ENCODE measurements at places on chromosomes 5 and 9.

- no peak for DNase-seq
Measured at GRCh38 chr9:120545701-120546550, 34.0 kb downstream of the CDK5RAP2 start.

DNA sequence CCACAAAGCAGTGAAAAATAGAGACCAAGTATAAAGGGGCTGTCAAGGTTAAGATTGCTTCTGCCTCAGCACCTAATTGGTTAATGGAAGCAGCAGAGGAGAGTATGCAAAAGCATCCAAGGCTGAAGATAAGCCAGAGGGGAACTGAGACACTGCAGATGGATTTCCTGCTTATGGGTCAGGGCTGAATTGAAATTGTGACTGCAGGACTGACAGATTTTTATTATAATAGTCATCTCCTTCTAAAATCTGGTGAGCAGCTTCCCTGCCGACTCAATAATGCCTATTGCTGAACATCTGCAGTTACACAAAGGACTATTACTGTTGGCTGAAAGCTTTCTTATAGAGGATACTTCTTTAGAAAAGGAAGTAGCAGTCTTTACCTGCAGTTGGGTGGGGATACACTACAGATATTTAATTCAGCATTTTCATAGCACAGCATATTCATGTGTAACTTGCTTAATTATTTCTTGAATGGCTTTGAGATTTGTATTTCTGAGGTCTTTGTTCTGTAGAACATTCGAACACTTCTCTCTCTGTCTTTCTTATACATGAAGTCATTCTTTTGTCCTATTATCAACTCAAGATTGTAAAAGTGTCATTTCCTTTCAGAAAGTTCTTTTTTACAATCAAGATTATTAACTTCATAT is 363.0 kb upstream of the RIOK2 start:
- DNase-seq: peak; percentile 56

DNA sequence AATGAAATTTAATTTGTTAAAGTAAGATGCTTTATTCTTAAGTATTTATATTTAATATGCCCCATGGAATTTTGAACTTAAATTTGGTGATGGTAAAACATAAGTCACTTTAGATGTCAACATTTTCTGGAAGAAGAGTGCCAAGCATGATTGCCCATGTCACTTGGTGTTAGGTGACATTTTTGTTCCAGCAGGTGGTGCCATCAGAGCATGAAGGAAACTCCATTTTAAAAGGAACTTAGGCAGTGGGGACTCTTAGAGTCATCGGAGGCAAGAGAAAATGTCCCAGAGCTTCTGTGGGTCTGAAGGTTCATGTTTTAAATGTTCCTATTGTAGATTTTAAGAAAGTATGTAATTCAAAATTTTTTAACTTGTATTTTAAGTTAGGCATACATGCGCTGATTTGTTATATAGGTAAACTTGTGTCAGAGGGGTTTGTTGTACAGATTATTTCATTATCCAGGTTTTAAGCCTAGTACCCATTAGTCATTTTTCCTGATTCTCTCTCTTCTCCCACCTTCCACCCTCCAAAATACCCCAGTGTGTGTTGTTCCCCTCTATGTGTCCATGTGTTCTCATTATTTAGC is 789.3 kb downstream of the SEMA5A start:
- peak; percentile 40 for DNase-seq

DNA sequence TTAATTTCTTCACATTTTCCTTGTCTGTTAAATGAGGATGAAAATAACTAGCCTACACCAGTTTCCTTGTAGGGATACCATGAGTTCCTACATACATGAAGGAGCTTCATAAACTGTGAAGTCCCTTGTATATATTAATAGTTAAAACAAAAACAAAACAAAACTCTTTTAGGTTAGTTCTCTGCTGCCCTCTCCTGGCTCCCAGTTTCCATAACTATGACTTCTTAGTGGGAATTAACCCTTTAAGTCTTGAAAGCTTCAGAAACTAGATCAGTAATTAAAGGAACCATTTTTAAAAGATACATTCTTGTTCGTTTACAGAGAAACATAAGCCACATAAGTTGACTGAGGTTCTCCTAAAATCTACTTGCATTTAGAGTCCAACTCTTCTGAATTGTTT is 500.0 kb upstream of the C9orf72 start:
- DNase-seq: peak; percentile 69

- no peak for DNase-seq
Measured at GRCh38 chr5:141382469-141383294, at the start of gene PCDHGA7. PCDHGA7 (plus strand) TSS chr5:141382742; CDS start chr5:141382900, 158 bp downstream.

- DNase-seq: no peak
Measured at GRCh38 chr9:128715436-128715750, 8.5 kb downstream of the ZDHHC12 start.

- DNase-seq: no peak
Measured at GRCh38 chr5:133303298-133303697, 251.5 kb downstream of the HSPA4 start.

- DNase-seq: peak; percentile 91
Measured at GRCh38 chr5:150436141-150436680, 13.3 kb downstream of the RPS14 start.

DNA sequence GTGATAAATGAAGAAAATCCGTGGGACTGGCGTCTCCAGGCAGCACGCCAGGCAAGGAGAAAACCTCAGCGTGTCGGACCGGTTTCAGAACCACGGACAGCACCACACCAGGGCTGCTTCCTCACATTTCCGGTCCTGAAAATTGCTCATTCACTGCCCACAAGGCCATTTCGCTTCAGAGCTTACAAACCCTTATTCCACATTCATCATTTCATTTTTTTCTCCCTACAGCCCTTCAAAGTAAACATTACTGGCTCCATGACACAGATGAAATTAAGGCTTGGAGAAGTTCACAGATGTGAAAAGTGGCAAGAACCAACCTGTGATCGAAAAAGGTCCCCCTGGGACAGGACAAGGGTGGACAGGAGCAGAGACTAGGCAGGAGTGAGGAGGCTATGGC is 1.5 kb upstream of the GPRIN1 start:
- DNase-seq: peak; percentile 87

DNA sequence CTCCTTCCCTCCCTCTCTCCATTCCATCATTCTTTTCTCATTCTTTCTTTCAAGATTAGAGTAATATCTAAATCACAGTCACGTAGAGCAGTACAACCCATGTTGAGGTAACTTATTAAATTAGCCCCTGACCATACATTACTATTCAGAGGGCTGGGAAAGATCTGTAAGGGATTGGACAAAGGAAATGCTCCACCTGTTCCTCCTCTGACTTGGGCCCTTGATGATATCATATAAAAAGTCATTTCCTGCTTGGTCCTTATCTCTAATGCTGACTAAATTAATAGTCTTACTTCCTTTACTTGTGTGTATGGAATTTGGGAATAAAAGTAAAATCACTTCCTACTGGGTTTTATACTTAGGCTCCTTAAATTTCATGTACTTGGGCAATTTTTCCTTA is 40.8 kb downstream of the SNX18 start:
- DNase-seq: no peak

DNA sequence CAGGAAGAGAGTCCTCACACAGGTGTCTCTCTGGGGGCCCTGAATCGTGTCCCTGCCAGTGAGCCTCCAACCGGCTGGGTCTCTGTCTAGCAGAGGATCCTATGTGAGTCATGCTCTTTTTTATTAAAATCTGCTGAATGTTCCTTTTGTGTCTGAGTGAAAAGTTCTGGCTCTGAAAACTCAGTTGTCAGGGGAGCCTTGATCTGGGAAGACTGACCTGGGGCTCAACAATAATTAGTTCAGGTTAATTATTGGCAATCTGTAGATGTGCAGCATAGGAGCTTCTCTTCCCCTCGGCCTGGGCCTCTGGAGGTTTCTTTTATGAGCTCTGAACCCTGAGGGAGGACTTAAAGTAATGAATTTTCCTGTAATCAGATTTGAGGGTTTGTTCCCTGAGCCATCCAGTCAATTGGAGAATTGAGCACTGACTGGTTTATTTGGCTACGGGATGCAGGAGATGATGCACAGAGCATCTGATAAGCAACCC is 45.2 kb downstream of the ALG2 start:
- DNase-seq: no peak

- peak; percentile 51 for DNase-seq
Measured at GRCh38 chr5:16690243-16690852, 73.6 kb upstream of the RETREG1 start.

DNA sequence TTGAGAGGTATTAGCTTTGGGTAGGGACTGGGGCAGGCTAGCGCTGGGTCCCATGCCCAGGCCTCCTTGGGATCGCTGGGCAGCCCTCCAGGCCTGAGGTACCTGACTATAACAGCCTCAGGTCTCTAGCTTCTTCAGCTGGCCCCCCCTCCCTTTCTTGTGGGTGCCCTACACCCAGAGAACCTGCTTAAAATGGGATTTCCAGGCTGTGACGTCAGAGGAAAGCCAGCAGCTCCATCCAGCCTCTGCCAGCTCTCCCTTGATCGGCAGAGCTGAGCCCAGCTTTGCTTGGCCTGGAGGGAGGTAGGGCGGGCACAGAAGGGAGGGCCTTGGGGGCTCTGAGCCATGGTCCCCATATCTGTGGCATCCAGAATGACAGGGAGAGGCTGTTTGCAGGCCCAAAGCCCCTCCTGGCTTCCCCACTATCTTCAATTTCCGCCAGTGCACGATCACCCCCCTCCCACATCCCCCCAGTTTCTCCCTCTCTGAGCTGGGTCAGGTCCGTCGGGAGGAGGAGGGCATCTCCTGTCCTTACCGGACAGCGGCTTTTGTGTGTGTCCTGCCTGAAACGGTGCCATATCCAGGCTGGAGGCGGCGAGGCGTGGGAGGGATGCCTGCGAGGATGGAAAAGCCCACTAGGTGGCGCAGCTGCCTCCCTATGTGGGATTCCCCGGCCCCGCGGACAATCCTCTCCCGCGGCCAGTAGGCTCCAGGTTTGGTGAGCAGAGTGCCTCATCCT is 10.8 kb downstream of the REEP2 start:
- DNase-seq: peak; percentile 87

DNA sequence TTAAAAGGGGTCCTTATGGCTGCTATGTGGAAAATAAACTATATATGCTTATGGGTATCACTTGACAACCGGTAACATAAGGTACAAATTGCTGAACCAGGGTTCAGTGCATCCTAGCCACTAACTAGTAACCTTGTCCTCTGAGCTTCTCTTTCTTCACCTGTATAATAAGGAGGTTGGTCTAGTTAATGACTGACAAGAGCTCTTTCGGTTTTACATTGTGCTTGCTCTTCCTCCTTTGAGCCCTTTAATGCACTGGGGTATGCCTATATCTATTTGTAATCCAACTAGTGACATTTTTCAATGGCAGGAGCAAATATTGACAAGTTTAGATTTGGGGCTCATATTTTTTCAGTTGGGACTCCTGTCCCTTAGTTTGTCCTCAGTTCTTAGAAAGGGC is 66.1 kb downstream of the NPR3 start:
- DNase-seq: no peak

GRCh38 chr9:131298816-131299215 is 9.3 kb downstream of the PLPP7 start:
- DNase-seq: no peak

DNA sequence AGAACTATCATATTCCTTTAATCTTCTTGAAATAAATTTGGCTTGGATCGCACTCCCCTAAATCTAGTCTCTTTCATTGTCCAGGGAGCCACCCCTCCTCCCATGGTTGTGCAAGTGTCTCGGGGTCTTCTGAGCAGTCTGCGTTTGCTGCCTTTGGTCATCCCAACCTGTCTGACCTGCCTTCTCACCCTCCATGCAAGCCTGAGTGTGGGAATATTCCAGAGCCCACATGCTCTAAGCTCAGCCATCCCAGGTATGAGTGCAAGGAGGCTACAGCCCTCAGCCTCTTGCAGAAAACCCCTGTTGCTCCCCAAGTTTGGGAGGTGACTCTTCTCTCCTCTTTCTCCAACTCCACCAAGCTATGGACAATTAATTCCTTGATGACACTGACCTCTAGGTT is 7.7 kb upstream of the CTSL start:
- no peak for DNase-seq

GRCh38 chr5:54746777-54747398 is 229.3 kb downstream of the SNX18 start:
- DNase-seq: no peak

DNA sequence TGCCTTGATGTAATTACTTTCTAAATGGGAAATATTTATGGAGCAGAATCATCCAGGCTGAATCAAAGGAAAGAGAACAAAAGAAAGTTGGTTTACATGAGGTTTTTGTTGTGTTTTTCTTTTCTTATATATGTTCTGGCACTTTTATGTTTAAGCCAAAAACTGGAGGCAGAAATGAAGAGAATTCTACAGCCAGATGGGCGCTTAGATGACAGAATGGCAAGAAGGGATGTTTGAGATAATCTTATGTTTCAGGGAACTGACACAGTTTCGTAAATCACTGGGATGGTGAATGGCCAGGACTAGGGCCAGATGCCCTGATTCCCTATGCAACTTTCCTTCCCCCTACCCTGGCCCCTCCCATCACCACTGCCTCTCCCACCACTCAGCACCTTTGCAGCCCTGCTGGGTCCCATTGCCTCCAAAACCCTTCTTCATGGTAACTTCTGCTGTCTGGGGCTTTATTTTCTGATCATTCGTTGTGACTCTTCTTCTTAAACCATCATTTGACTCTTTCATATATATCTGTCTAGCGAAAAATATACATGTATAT is 111.8 kb downstream of the EFNA5 start:
- no peak for DNase-seq

DNA sequence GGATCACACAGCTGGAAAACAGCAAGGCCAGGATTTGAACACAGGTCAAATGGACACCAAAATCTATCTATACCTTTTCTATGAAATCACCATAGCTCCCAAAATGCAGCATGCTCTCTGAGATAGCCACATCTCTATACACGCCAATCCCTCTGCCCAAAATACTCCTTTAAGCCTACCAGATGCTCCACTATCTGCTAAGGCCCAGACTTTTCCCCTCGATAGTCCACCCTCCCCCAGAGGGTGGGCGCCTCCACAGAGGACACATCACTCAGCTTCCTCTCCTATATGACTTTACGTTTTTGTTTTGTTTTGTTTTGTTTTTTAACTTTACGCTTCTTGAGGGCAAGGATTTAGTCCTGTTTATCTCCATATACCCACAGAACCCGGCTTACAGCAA is 46.8 kb downstream of the MTMR12 start:
- DNase-seq: no peak

GRCh38 chr5:66722686-66723085 is 126.5 kb downstream of the MAST4 start:
- DNase-seq: no peak

GRCh38 chr5:173242079-173242478 is 7.1 kb upstream of the NKX2-5 start:
- no peak for DNase-seq

DNA sequence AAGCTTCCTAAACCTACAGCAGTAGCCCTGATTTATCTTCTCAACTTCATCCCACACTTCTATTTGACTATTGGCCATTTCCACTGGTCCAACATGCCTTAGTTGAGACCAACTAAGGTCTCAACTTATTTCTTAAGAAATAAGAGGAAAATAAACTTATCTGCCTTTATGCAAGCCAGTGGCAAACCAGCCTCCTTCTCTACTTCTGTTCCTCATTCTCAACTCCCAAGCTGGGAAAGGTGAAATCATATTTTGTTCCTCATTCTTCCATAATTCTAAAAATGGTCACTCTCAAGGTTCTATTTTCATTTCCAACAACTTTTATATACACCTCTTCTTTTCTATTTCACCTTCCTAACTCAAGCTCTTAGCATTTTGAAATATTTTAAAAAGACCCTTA is 149.6 kb upstream of the C9orf72 start:
- no peak for DNase-seq
